B cell (primary cell): ENCODE measurements at places on chromosomes 6 and 20. TPM values are rescaled to one million over a fixed set of nuclear protein-coding genes. Genes with fewer than 3 reads are reported as not detected.

Gene GJA10
- not detected in 2 replicates for total RNA-seq

Gene OR2H1
- not detected in 2 replicates for total RNA-seq

Gene LY6G6C
- total RNA-seq, result not detected in 2 replicates

Gene LTA
- total RNA-seq, result 5.6 and 8.8 TPM in 2 replicates

Gene ATP6V1G2
- 3.3 and 4.4 TPM in 2 replicates for total RNA-seq
